ENCODE measurements at places on chromosomes 5 and 9. TPM values are rescaled to one million over a fixed set of nuclear protein-coding genes. Genes with fewer than 3 reads are reported as not detected.

THBS4 gene
- polyA plus RNA-seq = 6.3 TPM

EPB41L4A gene
- 7.4 TPM for polyA plus RNA-seq

HACD4 gene
- not detected for polyA plus RNA-seq

CHD1 gene
- 62.7 TPM for polyA plus RNA-seq

XPA gene
- 32.3 TPM for polyA plus RNA-seq

SLC6A7 gene
- 4.6 TPM for polyA plus RNA-seq

LIFR gene
- 6.1 TPM for polyA plus RNA-seq

CEL gene
- polyA plus RNA-seq = 0.95 TPM

PHYKPL gene
- polyA plus RNA-seq = 19.5 TPM

FOXD1 gene
- polyA plus RNA-seq = not detected

IFNE gene
- polyA plus RNA-seq = not detected

GADD45G gene
- 161 TPM for polyA plus RNA-seq

DNAH5 gene
- 12.8 TPM for polyA plus RNA-seq

PHF24 gene
- polyA plus RNA-seq = 1.8 TPM

PCDHGA7 gene
- not detected for polyA plus RNA-seq

PALM2AKAP2 gene
- polyA plus RNA-seq = 0.41 TPM

PCDHGA1 gene
- polyA plus RNA-seq = 0.50 TPM

OCLN gene
- polyA plus RNA-seq = 7.5 TPM

NAIP gene
- polyA plus RNA-seq = 31.1 TPM

FBN2 gene
- 2.3 TPM for polyA plus RNA-seq

SLC36A2 gene
- polyA plus RNA-seq = not detected

SERF1A gene
- 26.2 TPM for polyA plus RNA-seq

PCDHGB3 gene
- polyA plus RNA-seq = not detected

FBXO10 gene
- polyA plus RNA-seq = 13.8 TPM

PCDHB11 gene
- polyA plus RNA-seq = 3.7 TPM

PCDHA2 gene
- 9.9 TPM for polyA plus RNA-seq

CNTNAP3B gene
- polyA plus RNA-seq = 9.7 TPM

CCL21 gene
- polyA plus RNA-seq = not detected

SAXO1 gene
- polyA plus RNA-seq = not detected

HIGD2A gene
- polyA plus RNA-seq = 81.3 TPM

STARD4 gene
- polyA plus RNA-seq = 60.5 TPM

MACIR gene
- 33.7 TPM for polyA plus RNA-seq

ITGA2 gene
- polyA plus RNA-seq = 0.34 TPM

SCGB3A2 gene
- polyA plus RNA-seq = not detected

TMEM161B gene
- polyA plus RNA-seq = 77.6 TPM

SOHLH1 gene
- not detected for polyA plus RNA-seq

CXXC5 gene
- 38.0 TPM for polyA plus RNA-seq

C9orf152 gene
- not detected for polyA plus RNA-seq

TLR4 gene
- 0.07 TPM for polyA plus RNA-seq

FBLL1 gene
- 79.6 TPM for polyA plus RNA-seq

UTP15 gene
- polyA plus RNA-seq = 18.1 TPM

MYMK gene
- not detected for polyA plus RNA-seq

FAM81B gene
- not detected for polyA plus RNA-seq
